ENCODE measurements at places on chromosomes 5 and 9. TPM values are rescaled to one million over a fixed set of nuclear protein-coding genes. Genes with fewer than 3 reads are reported as not detected.

DNA sequence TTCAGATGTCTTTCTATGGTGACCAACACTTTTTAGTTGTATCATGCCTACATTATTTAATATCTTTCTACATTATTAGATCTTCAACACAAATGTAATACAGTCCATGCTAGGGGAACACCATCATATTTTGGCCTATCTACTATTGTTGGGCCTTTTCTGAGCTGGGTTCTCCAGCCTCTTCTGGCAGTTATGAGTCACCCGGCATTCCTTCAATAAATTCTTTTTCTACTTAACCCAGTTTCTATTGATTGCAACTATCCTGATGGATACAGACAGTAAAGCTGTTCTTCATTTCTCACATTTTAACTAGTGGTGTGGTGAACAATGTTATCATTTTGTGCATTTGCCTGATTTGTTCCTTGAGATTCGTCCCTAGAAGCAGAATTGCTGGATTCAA lies 529.3 kb downstream of the BNC2 start:
- no peaks in the 10 kb centered on the region for H3K4me1 ChIP-seq
- H3K27ac ChIP-seq, result no peak overlapping the region
- H3K4me3 ChIP-seq, result no peak overlapping the region
- no peaks in the 10 kb centered on the region for H3K36me3 ChIP-seq

GRCh38 chr5:65928860-65929259 lies 2.5 kb downstream of the ERBIN start:
- peaks cover 16% of the 10 kb centered on the region for H3K36me3 ChIP-seq
- peaks cover 5% of the 10 kb centered on the region for H3K4me1 ChIP-seq
- no peak for DNase-seq

DNA sequence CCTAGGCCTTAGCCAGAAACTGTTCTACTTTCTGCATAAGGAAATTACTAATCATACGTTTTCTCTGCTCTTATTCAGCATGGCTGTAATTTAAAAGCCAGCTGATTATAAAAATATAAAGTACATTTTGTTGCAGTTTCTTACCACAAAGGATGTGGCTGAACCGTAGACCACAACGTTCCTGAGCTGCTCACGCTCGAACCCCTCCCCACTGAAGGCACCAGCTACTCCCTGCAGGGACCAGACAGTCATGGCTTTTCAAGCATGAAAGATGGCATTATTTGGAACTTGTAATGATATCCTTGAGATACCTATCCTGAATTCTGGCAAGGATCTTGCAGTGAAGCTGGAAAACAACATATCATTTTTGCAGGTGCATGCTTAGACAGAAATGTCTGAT lies 91.8 kb upstream of the DMRT1 start:
- H3K36me3 ChIP-seq, result no peaks in the 10 kb centered on the region
- H3K4me1 ChIP-seq, result no peaks in the 10 kb centered on the region
- no peak overlapping the region for H3K27ac ChIP-seq
- no peak for DNase-seq
- no peak overlapping the region for H3K4me3 ChIP-seq
- H3K27me3 ChIP-seq, result no peaks in the 10 kb centered on the region

DNA sequence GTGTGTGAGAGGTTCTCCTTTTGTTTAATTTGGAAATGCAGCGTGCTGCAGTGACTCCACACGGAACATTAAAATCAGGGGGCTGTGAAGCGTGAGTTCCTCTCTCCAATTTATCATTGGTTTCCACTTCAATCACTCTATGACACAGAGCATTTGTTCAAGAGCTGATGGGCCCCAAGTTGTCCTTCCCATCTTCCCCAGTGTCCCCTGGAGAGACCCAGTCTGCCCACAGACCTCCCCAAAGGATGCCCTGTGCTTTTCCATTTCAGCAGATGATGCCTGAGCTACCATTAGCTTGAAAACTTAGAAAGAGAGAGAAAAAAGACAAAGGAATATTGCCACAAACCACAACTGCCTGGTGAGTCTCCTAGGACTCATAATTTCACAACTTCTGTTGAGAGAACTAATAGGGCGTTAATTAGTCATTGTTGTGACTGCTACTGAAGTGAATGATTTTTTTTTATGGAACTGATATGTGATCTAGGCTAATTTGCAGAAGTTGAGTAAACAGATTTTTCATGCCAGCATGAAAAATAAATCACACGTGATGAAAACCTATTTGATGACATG lies 772.7 kb downstream of the SEMA5A start:
- no peak overlapping the region for H3K27ac ChIP-seq
- DNase-seq, result no peak
- no peaks in the 10 kb centered on the region for H3K36me3 ChIP-seq
- H3K4me3 ChIP-seq, result no peak overlapping the region
- no peaks in the 10 kb centered on the region for H3K4me1 ChIP-seq

GRCh38 chr9:111114486-111114885 lies 76.2 kb upstream of the LPAR1 start:
- no peaks in the 10 kb centered on the region for H3K27me3 ChIP-seq
- no peak for DNase-seq
- no peaks in the 10 kb centered on the region for H3K4me1 ChIP-seq
- H3K4me3 ChIP-seq, result no peak overlapping the region
- no peak overlapping the region for H3K27ac ChIP-seq

DNA sequence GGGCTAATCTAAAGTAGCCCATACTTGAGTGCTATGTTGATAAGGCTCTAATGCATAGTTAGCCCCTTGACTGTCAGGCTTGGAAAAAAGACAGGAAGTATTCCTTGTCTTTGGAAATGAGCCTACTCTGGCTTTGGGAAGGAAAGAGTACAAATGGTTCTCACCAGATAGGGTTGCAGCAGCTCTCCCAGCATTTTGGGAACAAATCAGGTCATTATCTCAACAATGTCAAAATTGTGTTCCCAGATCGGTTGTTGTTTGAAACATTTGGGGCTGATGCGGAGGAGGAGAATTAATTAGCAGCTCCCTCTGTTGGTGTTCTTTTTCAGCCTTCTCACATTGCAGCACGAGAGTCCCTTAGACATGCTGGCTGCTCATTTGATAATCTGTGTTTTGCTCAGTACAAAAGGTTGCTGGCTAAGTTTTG lies 294.7 kb upstream of the DMRT1 start:
- H3K36me3 ChIP-seq, result no peaks in the 10 kb centered on the region
- peaks cover 9% of the 10 kb centered on the region for H3K27me3 ChIP-seq
- no peak overlapping the region for H3K4me3 ChIP-seq
- H3K4me1 ChIP-seq, result no peaks in the 10 kb centered on the region

- no peak overlapping the region for H3K27ac ChIP-seq
- no peaks in the 10 kb centered on the region for H3K4me1 ChIP-seq
- no peaks in the 10 kb centered on the region for H3K27me3 ChIP-seq
- no peak for DNase-seq
- H3K36me3 ChIP-seq, result no peaks in the 10 kb centered on the region
These were observed 659.8 kb upstream of the KLF4 start for GRCh38 chr9:108149326-108149725.

DNA sequence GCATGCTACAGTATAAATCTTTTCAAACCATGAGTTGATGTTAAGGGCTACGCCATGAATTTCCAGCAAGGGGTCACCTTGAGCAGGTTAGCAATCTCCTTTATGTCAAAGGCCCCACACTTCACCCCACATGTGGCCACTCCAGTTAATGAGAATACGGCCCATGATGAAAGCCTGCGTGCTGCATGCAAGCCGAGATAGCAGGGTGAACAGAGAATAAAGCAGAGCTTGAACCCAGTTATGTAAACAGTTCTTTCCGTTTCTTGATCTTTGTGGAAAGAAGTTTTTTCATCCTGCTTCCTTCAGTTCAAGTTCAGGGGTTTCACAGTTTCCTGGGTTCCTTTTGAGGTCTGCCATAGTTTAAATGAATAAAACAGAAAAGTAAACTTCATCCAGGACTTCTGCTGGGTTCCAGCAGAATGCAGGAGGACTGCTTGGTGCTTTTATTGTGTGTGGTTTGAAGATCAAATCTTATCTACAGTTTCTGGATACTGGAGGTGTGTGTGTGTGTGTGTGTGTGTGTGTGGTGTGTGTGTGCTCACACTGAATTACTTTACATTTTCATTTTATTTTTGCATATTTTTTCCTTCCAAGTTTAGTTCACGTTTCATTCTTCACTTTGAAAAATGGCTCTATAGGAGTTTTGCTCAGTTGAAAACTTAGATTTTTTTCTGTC lies 87.1 kb downstream of the HMHB1 start:
- H3K36me3 ChIP-seq, result no peaks in the 10 kb centered on the region
- H3K27me3 ChIP-seq, result no peaks in the 10 kb centered on the region
- no peaks in the 10 kb centered on the region for H3K4me1 ChIP-seq
- H3K4me3 ChIP-seq, result no peak overlapping the region

ANKDD1B gene
- total RNA-seq, result 0.25 TPM

All from K562 (cell line).